ENCODE measurements at places on chromosomes 12 and 14.

DNA sequence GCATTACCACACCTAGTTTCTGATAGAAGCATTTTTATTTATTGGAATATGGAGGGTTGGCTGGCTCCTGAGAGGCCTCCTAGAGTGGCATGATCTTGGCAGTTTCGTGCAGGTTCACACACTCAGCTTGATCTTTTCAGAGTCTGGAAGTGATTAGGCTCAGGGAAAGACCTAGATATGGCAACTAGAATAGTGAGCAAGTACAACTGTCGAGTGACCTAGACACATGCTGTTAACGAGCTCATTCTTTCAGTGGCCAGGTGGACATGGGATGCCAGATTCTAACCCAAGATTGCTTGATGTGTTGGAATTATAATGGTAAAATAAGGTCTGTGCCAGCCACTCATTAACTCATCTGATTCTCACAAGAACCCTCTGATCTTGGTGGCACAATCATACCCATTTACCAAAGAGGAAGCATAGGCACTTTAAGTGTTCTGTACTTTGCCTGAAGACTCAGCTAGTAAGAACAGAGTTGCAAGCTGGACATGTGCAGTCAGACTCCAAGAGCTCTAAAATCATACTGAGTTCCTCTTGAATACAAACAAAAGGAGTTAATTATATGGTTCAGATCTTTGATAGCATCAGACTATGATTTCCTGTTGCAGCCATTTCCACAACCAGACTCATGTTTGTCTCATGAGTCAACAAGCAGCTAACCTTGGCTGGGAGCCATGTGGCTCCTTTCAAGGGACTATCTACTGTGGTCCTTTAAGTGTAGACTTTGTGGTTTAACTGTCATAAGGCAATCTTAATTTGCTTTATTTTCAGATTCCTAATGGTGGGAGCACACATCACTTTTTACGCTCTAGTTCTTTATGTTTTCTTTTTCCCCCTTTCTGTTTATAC, 144.2 kb downstream of the PLEKHA5 start:
- peak; percentile 16 for DNase-seq

DNA sequence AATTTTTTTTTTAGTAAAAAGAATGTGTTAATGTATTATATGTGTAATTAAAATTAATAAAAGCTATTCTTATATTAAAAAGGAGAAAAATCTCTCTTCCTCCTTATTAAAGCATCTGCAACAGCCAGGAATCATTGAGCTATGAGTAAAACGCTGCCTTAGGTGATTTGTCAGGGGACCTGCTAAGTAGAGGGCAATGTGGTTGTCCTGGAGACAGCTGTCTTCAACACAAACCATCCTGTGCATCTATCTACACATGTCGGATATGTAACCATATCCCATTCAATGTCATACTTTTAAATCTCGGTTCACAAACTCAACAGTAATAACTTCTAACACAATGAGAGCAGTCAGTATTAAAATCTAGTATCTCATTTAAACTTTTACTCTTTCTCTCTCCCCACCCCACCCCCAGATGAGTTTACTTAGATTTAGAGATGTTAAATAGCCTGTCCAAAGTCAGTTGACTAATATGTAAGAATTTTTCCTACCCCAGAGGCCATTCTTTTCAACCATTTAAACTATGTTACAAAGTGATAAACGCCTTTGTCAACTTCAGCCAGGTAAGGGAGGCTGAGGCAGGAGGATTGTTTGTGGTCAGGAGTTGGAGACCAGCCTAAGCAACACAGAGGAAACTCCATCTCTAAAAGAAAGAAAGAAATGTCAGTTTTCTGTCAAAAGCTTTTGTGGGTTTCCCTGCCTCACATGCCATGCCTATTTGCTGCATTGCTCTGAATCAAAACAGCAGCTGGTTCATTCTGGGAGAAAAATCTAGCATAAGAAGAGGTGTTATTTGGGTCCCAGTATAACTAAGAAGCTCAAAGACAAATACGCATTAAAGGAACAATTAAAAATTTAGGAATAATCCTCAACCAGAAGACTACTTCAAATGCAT, 413.7 kb upstream of the CCDC196 start:
- DNase-seq, result no peak

GRCh38 chr12:97017213-97017612, 110.2 kb downstream of the NEDD1 start:
- no peak for DNase-seq

DNA sequence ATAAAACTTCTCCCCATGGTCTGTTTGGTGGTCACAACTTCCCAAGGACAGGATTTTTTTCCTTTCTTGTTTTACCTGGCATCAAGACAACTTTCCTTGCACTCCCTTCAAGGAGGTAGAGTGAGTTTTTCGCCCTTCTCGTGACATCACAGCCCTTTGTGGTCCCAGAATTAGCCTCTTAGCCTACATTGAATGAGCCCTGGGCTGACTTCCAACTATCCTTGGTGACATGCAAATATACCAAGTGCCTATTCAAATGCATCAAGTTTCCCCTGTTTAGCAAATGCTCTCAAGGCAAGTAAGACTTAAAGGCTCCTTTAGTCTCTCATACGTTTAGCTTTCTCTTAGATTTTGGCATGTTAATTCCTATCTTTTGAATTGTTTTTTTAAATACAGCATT, 36.6 kb downstream of the TC2N start:
- no peak for DNase-seq

DNA sequence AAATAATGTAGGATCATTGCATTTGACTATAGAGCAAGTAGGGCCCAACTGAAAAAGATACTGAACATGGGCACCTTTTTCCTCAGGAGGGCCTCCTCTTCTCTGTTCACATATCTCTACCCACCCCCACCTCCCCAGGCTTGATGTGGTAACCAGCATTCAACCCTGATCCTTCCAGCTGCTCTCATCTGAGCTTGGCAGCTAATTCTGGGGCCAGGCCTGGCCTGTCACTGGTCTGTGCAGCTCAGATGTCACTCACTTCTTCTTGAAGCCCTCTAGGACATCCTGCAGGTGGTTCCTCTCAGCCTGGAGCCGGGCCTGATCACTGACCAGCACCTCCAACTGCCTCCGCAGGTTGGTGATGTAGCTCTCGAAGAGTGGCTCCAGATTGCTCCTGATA, 2.1 kb downstream of the KRT84 start:
- no peak for DNase-seq

DNA sequence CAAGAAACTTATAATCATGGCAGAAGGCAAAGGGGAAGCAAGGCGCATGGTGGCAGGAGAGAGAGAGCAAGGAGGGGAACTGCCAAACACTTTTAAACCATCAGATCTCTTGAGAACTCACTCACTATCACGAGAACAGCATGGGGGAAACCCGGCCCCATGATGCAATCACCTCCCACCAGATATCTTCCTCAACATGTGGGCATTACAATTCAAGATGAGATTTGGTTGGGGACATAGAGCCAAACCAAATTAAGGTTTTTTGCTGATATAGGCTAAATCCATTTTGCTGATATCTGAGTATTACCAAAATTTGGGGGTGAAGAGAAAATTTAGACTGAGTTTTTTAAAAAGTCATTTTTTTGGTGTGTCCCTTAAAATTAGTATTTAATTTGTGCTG, 54.9 kb upstream of the TMX1 start:
- DNase-seq, result no peak

GRCh38 chr12:68446384-68446783, 114.2 kb upstream of the MDM1 start:
- DNase-seq, result no peak

GRCh38 chr14:95875831-95876760, 536 bp upstream of the TUNAR start:
- peak; percentile 2 for DNase-seq

- DNase-seq, result no peak
Observed at GRCh38 chr12:112998987-112999767, 20.9 kb downstream of the OAS2 start.

DNA sequence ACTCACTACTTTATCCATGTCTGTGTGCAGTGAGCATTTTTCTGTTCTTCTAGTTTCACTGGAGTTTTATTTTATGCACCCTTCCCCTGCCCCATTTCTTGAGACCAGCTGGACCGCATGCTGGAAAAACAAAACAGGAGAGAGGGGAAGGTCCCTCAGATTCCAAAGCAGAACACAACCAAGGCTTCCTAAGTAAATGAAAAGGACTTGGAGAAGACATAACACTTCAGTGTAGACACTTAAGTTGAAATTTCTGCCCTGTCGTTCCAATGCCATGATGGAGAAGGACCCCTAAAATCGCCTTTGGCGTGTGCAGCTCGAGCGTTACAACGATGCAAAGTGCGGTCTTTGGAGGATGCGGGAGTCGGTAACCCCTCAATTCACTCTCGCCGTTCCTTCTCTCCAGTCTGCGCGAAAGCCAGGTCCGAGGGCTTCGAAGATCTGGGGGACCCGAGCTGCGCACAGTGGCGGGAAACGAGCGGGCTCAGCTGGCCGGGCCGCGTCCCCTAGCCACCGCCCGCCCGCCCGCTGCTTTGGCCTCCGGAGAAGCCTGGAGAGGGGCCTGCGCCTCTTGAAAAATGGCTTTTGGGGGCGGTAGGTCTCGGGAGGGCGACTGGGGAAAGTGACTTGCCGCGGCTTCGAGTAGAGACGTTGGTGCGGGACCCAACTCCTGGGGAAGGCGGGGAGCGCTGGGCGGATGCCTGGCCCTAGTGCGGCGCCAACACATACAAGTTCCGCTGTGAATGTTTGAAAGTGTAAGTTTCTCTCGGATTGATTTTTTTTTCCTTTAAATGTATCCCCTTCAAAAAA, 11.2 kb upstream of the HOXC13 start:
- no peak for DNase-seq

DNA sequence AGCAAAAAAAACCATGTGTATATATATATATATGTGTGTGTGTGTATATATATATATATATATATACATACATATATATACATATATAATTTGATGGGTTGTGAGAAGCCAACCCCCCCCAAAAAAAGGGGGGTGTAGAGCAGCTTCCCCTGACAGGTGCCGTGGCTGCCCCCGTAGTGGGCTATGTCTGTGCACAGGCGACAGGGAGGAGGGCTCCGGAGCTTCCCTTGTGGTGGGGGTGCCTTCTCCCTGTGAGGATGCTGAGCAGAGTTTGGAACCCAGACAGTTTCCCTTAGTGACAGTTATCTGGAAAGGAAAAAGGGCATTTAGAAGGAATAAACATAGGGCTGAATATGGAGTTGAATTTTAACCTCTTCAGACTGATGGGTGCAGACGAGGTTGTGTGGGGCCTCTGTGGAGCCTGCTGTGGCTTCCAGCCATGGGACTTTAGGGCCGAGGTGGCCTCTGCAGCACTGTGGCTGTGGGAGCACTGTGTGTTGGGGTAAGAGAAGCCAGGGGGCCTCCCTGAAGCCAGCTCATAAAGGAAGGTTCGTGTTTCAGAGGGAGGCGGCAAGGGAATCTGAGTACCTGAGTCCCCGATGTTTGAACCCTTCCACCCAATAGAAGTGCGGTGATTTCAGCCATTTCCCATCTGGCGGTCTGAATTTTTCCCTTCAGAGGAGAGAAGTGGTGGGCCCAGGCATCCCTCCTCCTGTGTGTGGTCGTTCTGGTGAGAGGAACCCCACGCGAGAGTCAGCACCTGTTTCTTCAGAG, 19.8 kb downstream of the XRCC3 start:
- DNase-seq, result no peak

DNA sequence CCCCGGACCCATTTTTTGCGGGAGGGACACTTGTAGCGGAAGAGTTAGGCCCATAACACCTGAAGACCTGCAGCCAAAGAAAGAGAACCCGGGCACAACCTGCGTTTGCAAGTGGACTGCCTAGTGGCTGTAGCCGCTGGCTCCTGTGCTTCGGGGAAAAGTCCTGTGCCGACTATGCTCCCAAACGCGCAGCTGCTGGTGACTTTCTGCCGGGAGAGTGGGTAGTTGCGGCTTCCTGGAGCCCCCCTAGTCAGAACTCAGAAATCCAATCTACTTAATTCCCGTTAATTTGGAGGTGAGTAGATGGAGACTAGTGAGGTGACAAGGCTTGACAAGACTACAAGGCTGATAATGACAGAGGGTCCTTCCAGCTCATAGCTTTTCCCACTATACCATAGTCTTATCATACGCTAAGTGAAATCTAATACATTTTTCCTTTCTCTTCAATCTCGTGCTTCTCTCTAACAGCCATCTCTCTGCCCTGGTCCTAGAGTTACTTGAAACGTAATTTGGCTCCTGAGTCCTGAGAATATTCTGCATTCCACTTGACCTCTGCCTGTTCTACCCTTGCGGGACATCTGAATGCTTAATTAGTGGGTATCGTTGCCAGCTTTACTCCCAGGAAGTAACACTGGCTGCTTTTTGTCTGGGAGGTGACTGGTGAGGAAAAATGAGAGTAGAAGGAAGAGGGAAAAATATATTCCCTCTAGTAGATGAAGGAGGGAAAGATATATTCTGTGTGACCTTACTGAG, 556 bp downstream of the MTHFD1 start:
- DNase-seq, result peak; percentile 17

- DNase-seq, result peak; percentile 58
Observed at GRCh38 chr14:74980731-74981461, 21.8 kb upstream of the EIF2B2 start.

DNA sequence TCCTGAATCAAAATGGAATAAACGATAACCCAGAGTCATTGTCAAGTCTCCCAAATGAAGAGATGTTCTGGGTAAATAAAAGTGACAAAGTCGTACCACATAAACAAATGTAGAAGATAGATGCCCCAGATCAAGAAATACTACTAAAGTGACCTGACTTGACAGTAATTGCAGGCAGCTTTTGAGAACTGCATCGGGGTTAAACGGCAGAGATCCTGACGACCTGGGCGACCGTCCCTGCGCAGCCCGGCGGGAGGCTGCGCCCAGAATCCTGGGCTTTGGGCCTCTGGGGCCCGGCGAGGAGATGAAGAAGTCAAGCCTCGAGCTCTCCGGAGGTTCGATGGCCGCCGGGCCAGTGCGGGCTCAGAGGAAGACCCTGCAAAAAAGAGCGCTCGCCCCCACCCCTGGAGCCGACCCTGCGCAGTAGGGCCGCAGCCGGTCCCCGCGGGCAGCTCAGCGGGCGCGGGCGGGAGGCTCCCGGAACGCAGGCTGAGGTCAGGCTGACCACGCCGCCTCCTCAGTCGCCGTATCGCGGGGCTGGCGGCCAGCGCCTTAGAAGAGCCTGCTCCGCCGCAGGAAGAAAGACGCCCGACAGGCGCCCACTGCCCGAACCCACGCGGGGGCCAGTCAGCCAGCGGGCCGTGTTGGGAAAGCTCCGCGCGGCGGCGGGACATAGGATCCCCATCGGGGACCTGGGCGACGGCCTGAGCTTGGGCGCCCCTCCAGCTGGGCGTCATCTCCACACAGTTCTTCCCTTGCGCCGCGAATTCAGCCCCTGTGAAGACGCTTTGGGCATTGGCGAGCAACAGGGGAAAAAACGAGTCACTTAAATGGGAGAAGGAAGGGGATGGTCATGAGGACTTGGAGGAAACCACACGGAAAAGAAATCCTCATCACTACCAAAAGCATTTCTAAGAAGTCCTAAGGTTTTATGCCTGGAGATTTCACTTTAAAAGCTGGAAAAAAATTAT, 16.0 kb downstream of the NKX2-1 start:
- DNase-seq, result no peak

DNA sequence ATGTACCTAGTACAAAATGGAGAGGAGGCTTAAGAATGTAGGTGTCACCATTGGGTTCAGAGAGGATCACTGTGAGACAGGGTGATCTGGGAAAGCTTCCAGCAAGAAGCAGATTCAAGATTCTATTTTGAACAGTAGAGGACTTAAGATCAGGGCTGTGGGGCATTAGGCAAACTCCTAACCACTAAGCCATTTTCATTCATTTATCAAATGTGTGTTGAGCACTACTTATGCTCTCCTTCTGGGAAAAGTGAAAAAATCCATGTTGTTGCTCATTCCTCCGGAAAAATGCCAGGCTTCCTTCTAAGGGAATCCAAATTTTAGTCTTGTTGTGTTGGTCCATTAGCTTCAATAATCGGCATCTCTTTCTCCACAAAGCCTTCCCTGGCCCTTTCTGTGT, 163.4 kb downstream of the NUAK1 start:
- no peak for DNase-seq

GRCh38 chr12:75656648-75657047, 145.2 kb upstream of the KRR1 start:
- no peak for DNase-seq
